T1000 (cell line): ENCODE measurements at places on chromosomes 2 and 18.

GRCh38 chr18:58541789-58542425, 87.0 kb downstream of the ALPK2 start:
- peak; percentile 38 for DNase-seq

- no peak for DNase-seq
These were observed 496.9 kb upstream of the HNMT start for GRCh38 chr2:137467246-137467862.

DNA sequence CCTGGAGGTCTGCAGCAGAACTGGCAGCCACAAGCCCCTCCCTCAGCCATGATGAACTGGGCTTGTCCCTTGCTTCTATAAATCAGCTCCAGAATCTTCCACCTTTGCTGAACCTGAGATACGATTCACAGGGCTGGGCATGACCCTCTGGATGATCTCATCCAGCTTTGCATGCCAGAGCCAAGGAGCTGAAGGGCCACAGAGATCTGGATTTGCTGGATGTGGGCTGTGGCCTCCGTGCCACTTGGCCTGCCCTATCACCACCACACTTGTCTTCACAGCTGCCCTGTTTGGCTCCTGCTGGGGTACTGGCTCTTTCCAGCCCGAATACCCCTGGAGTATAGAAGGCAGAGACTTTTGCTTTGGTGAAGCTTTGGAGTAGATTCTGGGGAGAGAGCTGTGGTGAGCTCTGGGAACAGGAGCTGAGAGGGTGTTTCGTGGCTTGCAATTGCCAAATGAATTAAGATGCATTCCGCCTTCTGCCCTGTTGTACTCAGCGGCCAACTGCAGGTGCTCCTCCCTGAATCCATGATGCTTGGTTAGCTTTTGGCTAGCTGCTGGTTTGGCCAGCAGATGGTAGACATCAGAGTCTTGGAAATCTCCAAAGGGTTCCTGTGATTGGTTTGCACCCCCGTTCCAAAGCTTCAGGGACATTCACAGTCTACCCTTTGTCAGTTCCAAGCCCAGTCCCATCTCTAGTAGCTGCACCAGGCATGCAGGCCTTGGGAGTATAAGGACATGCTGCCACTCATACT, 30.9 kb upstream of the GIGYF2 start:
- DNase-seq: no peak

- DNase-seq: no peak
These were observed 348.9 kb downstream of the NBAS start for GRCh38 chr2:15212249-15212648.

DNA sequence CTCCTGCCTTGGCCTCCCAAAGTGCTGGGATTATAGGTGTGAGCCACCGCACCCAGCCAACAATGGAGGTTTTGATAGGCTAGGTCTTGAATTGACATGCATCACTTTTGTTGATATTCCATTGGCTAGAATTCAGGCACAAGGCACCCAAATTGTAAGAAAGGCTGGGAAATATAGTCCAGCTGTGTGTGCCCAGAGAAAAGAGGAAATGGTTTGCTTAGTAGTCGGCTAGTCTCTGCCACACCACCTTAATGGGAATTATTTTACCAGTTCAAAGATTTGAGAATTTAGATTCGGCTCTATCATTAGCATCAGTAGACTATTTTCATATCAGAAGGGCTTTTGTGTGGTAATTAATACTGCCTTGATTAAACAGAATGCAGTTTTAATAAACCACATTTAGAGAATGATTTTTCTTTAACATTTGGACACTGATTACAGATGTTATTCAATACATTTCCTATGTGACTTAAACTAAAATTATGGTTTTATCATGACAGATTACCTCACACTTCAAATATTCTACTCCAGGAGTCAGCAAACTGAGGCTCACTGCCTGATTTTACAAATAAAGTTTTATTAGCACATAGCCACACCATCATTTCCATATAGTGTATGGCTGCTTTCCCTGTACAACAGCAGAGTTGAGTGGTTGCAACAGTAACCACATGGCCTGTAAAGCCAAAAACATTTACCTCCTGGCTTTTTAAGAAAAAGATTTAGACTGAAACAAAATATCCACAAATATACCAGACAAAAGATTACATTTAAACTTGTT, 27.4 kb downstream of the DBI start:
- no peak for DNase-seq

GRCh38 chr18:1302861-1303260, 398.2 kb downstream of the ADCYAP1 start:
- DNase-seq: no peak

GRCh38 chr2:25274868-25275574, 66.7 kb downstream of the DNMT3A start:
- no peak for DNase-seq

DNA sequence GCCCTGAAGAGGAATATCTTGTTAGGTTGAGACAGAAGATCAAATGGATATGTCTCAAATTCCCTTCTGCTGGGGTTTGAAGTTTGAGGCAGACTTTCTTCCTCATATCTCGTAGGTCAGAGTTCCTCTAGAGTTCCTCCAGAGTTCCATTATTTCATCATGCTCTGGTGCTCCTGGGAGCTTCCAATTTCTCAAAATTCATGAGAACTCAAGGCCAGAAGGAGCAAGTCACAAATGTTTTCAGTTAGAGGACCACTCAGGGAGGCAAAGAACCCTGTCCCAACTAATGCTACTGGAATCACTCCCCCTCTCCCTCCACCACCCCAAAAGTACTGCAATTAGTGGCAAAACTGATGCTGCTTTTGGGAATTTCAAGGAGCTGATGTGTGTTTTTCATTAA, 115.7 kb upstream of the RBMS1 start:
- no peak for DNase-seq

- no peak for DNase-seq
These were observed 180.9 kb downstream of the ZBTB7C start for GRCh38 chr18:48228301-48228715.

GRCh38 chr2:134284119-134284670, 30.3 kb downstream of the MGAT5 start:
- DNase-seq: no peak

DNA sequence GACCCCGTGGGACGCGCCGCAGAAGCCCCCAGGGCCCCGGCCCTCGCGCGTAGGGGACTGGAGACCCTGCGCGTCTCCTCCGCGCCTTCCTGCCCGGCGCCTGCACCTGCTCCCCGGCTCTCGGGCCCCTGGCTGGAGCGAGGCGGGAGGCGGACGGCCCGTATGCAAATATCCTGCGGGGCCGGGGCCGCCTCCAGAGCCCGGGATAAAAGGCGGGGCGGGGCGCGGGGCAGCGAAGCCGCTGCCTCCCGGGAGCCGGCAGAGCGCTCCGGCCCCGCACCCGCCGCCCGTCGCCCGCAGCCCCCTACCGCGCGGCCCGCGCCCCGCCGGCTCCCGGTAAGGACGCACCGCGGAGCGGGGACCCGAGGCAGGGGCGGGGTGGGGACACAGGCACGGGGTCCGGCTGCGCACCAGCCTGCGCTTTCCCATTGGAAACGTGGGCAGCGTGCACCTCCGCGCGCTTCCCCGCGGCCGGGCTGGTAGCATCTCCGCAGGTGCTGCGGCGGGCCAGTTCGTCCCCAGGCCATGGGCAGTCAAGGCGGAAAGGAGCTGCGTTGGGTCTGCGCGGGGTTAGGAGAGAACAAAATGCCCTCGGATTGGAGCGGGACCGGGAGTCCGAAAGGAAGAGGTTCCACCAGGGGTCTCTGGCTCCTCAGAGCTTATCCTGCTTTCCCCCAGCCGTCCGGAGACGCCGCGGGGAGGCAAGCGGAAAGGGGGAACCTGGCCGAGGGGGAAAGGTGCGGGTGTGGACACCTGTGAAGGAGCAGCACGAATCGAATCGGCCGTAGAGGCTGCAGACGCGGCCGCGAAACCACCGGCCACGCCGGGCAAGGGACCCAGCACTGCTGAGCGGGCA, at the start of gene ATP6V1C2:
ATP6V1C2 (plus strand) TSS at position 235 of the 856 bp plus-strand sequence. CDS start 1,220 bp downstream, outside the sequence.
- no peak for DNase-seq

DNA sequence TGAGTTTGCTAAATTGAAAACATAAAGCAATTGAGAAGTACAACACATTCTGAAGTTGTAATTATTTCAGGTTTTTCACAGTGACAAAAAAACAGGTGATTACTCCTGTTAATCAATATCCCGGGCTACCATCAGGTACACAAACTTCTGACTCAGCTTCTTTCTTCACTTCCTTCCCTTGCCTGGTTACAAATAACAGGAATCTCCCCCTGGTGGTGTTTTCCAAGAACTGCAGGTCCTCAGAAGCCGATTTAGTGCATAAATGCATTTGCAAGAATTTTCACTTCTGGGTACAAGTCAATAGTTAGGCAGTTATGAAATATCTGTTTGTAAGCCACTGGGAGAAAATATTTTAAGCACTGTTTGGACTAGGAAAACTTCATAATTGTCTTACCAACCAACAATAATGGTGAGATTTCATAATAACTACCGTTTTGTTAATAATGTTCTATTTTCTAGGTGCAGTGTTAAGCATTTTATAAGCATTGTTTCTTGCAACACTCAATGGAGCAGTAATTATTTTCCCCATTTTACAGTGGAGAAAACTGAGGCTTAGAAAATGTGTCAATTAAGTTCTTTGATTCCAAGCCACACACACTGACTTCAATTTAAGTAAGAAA, 12.4 kb upstream of the GMCL1 start:
- peak; percentile 18 for DNase-seq

DNA sequence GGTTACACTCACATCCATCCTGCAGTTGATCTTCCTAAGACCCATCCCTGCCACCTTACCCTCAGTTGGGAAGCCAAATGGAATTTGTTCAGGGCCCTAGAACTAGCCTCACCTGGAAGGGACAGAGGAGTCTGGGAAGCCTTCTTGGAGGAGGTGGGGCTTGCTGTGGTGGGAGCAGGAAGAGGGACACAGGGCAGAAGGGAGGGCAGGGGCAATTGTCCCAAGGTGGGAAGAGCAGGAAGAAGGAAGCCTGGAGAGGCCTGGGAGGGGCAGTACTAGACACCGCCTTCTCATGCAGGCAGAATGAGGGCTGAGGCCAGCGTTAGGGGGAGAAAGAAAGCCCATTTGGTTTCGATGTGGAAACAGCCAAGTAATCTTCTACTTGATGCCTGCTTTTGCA, 34.1 kb upstream of the ASPRV1 start:
- DNase-seq: no peak

GRCh38 chr2:191869178-191869577, 22.3 kb upstream of the CAVIN2 start:
- no peak for DNase-seq

GRCh38 chr18:48788373-48788772, 162.4 kb downstream of the SMAD7 start:
- DNase-seq: no peak

DNA sequence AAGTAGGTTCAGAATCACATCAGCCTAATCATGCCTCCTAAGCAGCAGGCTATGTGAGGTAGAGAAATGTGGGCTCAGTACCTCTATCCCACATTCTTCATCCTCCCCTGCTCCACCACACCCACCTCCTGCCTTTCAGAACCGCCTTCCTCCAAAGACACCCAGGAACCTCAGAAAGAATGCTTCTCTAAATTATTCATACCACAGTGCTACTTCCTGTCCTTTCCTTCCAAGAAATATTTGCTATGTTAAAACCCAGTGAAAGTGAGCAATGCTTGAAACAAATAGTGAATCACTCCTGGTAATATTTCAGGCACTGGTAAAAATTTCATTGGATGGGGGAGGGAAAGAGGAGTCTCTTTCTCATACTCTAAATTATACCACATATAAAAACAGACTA, 24.0 kb upstream of the CREB1 start:
- no peak for DNase-seq

GRCh38 chr18:26448714-26449159, 99.6 kb downstream of the KCTD1 start:
- DNase-seq: no peak

- DNase-seq: no peak
These were observed 26.2 kb upstream of the MGAT5 start for GRCh38 chr2:134227666-134228065.

DNA sequence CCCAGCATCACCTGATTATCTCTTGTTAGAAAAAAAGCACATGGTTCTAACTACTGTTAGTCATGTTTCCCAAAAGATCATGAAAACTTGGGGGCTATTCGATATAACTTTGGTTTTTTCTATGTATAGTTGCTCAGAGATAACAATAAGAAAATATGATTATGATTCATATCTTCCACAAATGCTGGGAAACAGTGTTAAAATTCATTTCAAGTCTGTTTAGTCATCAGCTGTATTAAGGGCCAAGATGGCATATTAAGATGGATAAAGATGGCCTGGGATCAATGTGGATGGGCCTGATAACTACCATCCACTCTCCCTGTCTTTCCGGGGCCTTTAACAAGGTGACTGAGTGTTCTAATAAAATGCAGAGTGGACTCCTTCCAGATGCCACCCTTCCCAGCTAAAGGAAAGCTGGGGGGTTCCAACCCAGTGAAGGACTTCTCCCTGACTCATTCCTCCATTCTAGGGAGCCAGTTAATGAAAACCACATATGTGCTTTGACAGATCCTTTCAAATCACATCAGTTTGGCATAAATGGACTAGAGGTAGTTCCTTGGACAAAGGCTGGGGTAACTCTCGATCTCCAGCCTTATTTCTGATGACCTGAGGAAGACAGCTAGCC, 221.6 kb downstream of the VAPA start:
- no peak for DNase-seq

DNA sequence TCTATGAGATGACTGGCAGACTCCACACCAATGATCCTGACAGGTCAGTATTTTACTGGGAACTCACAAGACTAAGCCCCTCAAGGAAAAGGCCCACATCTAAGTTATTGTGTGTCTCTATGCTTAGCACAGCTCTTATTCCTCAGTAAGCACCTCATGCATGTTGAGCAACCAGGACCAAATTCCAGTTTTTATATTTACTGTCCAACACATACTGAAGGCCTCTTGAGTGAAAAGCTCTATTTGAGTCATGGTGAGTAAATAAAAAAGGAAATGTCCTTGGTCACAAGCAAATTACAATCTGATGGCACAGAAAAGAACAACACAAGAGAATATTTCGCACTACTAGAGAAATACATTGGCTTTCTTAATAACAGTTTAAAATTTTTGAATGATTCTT, 87.9 kb upstream of the ETAA1 start:
- DNase-seq: no peak

DNA sequence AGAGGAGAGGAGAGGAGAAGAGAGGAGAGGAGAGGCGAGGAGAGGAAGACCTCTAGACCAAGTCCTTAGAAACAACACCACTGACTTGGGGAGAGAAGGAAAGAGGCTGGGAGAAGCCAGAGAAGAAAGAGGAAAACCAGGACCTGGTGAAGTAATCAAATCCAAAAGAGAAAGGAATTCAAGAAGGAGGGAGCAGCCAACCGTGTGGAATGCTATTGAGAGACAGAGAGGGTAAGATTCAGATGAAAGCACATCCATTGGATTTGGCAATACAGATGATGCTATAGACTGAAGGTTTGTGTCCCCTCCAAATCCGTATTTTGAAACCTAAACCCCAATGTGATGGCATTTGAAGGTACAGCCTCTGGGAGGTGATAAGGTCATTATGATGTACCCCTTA, 50.7 kb downstream of the GALNT14 start:
- DNase-seq: no peak

DNA sequence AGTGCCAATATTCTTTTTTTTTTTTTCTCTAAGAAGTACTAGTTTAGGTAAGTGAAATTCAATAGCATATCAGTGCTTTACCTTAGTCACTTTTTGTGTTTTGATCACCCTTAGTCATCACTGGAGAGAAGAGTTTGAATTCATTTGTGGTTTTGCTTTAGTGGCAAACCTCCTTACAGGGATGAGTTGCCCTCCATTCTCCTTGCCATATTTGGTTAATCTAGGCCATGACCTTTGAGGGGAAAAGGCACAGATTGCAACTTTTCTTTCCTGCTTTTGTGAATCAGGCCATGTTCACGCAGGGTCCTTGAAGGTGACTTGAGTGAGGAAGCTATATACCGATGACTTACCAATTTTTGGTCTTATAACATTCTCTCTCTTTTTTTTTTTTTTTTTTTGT, 34.4 kb downstream of the PLEKHA3 start:
- no peak for DNase-seq
